Esophagus muscularis mucosa (tissue), 4 donors: ENCODE measurements at places on chromosomes 6 and 20. TPM values are rescaled to one million over a fixed set of nuclear protein-coding genes. Genes with fewer than 3 reads are reported as not detected.
A peak's percentile ranks its signal among the peaks of the same experiment; 100 is the strongest.

DNA sequence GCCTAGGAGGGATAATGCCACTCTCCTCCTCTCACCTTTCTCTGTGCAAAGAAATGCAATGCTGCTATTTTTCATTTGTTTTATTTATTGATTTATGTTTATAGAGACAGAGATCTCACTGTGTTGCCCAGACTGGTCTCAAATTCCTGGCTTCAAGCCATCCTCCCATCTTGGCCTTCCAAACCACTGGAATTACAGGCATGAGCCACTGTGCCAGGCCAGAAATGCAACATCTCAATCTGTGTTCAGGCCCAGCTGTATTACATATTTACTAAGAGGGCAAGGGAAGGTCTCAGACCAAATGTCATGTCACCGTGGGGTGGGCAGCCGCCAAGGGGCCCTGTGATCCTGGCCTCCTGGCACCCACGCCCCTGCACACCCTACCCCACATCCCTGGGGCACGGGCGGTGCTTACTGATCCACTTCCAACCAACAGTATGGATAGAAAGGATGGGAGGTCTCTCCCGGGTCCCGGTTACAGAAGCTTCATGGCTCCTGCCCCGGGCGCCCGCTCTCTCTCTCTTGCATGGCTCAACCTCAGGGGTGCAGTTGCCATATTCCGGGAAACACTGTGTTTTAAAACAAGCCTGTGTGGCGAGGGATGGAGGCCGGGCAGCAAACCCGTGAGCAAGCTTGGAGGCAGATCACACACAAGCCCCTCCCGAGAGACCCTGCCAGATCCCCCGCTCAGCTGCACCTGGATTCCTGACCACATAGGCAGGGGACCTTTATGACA is 111.8 kb downstream of the AGPAT4 start:
- DNase-seq = no peak
- peaks cover 10% of the 10 kb centered on the region for H3K36me3 ChIP-seq
- H3K4me3 ChIP-seq = no peak overlapping the region
- H3K27ac ChIP-seq = no peak overlapping the region

- no peaks in the 10 kb centered on the region for H3K27me3 ChIP-seq
- peaks cover 11% of the 10 kb centered on the region for H3K36me3 ChIP-seq
- H3K4me1 ChIP-seq = peaks cover 80% of the 10 kb centered on the region
- H3K4me3 ChIP-seq = no peak overlapping the region
- no peak overlapping the region for H3K27ac ChIP-seq
Measured at GRCh38 chr6:108675226-108676200, 114.8 kb downstream of the FOXO3 start.

- H3K4me1 ChIP-seq = peaks cover 21% of the 10 kb centered on the region
- H3K27ac ChIP-seq = no peak overlapping the region
- no peak for DNase-seq
- H3K27me3 ChIP-seq = no peaks in the 10 kb centered on the region
- H3K36me3 ChIP-seq = peaks cover 57% of the 10 kb centered on the region
- no peak overlapping the region for H3K4me3 ChIP-seq
Measured at GRCh38 chr20:34940081-34940481, 15.5 kb downstream of the GSS start.

- no peaks in the 10 kb centered on the region for H3K27me3 ChIP-seq
- H3K27ac ChIP-seq = no peak overlapping the region
- no peak overlapping the region for H3K4me3 ChIP-seq
- H3K36me3 ChIP-seq = peaks cover 16% of the 10 kb centered on the region
- no peak for DNase-seq
Measured at GRCh38 chr20:57387463-57387862, 3.7 kb upstream of the RBM38 start.

DNA sequence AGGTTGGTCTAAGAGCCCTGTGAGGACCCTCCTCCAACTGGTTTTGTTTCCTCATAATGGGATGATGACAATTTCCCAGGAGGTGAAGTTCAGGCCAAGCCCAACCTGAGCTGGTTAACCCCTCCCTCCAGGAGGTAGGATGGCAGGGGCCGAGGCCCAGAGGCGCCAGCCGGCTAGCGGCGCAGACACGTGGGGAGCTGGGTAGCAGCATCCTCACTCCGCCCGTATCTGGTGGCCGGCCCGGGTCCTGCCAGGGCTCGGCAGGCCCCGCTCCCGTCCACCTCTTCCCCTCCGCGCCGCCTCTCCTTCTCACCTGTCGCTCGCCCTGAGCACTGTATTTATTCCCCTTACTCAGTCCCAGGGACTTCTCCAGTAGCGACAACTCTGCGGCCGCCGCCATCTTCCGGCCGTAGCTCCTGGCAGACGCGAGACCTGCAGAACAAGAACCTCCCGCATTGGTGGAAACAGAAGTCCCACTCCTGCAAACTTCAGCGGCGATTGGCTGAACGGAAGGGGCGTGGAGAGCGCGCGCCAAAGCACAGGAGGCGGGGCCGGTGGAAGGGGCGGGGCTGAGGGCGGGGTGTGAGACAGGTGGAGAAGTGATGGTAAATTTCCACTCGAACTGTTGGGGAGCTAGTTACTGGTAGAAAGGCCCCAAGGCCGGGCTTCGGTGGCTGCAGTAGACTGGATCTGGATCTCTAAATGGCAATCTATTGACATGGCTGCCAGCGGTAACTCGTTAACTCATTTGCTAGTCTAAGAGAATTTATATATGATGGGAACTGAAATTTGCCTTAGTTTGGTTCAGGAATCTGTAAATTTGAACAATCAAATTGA is at the start of gene EEF1E1:
Gene EEF1E1, minus strand, starts transcription at position 427 of the 837 bp plus-strand sequence. Its CDS starts 27 bp downstream, at position 400.
- H3K4me1 ChIP-seq = peaks cover 21% of the 10 kb centered on the region
- H3K27ac ChIP-seq = peak within 1 kb of the TSS; percentile 73
- H3K36me3 ChIP-seq = no peaks in the 10 kb centered on the region
- peak within 1 kb of the TSS; percentile 86 for H3K4me3 ChIP-seq

Gene TRAPPC3L
- not detected for total RNA-seq

Gene C4A
- 109 TPM for total RNA-seq

Gene ZFP57
- total RNA-seq = 1.2 TPM

DNA sequence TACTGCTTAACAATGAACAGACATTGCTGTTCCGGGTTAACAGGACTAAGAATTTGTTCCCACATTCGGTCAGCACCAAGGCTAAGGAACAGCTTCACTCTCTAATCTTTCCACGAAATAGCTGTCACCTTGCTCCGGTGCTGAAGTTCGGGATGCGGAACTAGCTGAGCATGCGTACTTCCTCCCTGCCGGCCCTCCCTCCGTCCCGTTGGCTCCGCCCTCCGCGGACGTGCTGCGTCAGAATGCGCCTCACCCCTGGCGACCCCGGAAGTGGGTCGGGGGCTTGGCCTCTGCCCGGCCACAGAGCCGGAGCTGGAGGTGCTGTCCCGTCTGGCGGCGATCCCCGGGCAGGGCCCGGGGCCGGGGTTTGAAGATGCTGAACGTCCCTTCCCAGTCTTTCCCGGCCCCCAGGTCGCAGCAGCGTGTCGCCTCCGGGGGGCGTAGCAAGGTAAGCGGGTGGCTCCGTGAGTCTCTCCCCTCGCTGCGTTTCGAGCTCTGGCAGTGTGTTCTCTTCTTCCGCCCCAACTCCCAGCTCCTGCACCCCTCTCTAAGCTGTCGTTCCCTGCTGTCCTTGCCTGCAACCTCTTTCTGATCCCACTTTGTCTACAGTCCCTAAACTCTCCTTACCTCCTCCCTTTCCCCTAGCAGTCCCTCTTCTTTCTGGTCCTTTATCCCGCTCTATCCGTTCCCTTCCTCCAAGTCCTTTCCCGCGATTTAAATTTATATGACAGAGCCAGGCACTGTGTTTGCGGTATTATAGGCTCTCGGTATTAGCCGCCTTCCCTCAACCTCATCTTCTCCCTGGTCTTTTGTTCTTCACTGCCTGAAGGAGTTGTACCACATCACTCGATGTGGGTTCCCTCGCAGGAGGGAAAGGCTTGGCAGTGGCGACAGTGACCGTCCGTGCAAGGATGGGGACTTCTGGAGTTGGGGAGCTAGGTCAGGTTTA is at the start of gene CYB5R4:
Gene CYB5R4, plus strand, starts transcription at position 280 of the 949 bp plus-strand sequence. Its CDS starts 94 bp downstream, at position 374.
- peak; percentile 97 for DNase-seq
- H3K4me3 ChIP-seq = peak within 1 kb of the TSS; percentile 88
- peaks cover 28% of the 10 kb centered on the region for H3K4me1 ChIP-seq
- peak within 1 kb of the TSS; percentile 91 for H3K27ac ChIP-seq
- no peaks in the 10 kb centered on the region for H3K27me3 ChIP-seq
- peaks cover 6% of the 10 kb centered on the region for H3K36me3 ChIP-seq

DNA sequence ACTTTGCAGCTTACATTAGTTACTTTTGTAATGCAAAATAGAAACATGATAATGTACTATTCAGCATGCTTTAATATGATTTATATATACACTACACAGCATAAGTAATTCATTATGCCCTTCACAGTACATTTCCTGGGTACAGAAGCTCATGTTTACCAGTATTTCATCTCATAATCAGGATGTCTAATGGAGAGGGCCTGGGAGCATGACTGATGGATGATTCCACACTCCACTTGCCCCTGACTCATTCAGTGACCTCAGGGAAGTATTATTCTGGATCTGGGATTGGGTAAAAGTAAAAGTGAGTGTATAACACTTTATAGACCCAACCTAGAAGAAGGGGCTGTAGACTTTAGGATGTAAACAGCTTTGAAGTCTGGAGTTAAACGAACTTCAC is 31.4 kb upstream of the BACH2 start:
- DNase-seq = peak; percentile 53
- H3K27ac ChIP-seq = no peak overlapping the region
- H3K36me3 ChIP-seq = no peaks in the 10 kb centered on the region

Gene PXT1
- total RNA-seq = not detected

Gene UNC93A
- total RNA-seq = not detected

DNA sequence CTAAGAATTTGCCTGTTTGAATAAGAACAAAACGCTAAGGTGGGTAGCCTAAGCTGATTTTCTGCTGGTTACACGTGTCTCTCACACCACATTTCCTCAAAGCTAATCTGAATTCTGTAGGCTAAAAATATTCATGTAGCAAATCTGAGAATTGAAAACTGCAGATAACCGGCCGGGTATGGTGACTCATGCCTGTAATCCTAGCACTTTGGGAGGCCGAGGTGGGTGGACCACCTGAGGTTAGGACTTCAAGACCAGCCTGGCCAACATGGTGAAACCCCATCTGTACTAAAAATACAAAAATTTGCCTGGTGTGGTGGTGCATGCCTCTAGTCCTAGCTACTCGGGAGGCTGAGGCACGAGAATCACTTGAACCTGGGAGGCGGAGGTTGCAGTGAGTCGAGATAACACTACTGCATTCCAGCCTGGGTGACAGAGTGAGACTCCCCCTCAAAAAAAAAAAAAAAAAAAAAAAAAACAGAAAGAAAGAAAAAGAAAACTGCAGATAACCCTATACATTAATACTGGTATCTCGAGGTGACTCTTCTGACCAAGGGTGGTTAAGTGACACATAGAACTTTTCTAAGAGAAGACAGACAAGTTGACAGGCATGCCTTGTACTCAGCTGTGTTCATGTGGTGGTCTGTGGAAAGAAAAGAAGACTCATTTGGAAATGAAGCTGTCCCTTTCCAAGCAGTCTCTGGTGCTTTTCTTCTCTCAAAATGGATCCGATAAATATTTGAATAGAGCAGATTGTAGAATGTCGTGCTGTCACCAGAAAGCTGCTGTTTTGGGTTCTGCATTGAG is 24.7 kb upstream of the ASXL1 start:
- no peaks in the 10 kb centered on the region for H3K27me3 ChIP-seq
- no peak for DNase-seq
- no peak overlapping the region for H3K4me3 ChIP-seq
- H3K36me3 ChIP-seq = peaks cover 59% of the 10 kb centered on the region
- no peak overlapping the region for H3K27ac ChIP-seq
- H3K4me1 ChIP-seq = peaks cover 18% of the 10 kb centered on the region

DNA sequence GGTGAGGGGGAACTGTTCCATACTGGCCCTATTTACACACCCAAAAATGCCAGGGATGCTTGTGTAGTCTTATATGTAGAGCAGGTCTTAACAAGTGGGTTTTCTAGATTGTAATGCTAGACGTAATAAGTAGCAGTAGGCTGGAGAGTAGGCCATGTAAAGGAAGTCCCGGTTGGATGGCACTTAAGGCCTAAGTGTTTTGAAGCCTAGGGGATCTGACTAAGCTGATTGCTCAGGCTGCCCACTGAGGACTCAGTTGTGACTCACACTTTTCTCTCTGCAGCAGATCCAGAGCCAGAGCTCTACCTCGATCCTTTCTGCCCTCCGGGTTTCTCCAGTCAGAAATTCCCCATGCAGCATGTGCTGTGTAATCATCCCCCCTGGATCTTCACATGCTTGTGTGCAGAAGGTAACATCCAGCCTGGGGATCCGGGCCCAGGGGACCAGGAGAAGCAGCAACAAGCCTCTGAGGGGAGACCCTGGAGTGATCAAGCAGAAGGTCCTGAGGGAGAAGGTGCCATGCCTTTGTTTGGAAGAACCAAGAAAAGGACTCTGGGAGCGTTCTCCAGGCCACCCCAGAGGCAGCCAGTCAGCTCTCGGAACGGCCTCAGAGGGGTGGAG is 26.6 kb downstream of the ZNF133 start:
- H3K4me3 ChIP-seq = no peak overlapping the region
- no peak overlapping the region for H3K27ac ChIP-seq
- no peaks in the 10 kb centered on the region for H3K4me1 ChIP-seq
- peaks cover 28% of the 10 kb centered on the region for H3K36me3 ChIP-seq
- DNase-seq = no peak

GRCh38 chr6:143401636-143402370 is 48.7 kb downstream of the ADAT2 start:
- H3K4me1 ChIP-seq = peaks cover 5% of the 10 kb centered on the region
- H3K4me3 ChIP-seq = no peak overlapping the region
- no peak for DNase-seq
- H3K27ac ChIP-seq = no peak overlapping the region
- no peaks in the 10 kb centered on the region for H3K36me3 ChIP-seq

DNA sequence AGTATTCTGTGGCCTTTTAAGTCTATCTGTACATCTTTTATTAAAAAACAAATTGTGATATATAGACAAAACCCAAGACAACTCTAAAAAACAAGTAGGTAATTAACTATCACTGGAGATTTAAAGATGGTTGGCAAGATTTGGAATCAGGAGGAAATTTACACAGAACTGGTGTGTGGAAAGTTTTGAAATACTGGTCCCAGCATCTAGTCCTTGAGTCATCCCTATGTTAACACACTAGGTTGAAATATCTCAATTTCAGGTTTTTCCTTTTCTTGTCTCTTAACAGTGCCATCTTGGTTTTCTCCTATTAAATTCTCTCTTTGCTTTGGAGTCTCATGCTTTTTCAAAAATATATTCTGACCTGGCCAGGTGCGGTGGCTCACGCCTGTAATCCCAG is 27.5 kb downstream of the SASH1 start:
- H3K4me3 ChIP-seq = no peak overlapping the region
- peaks cover 64% of the 10 kb centered on the region for H3K4me1 ChIP-seq
- no peak overlapping the region for H3K27ac ChIP-seq
- H3K36me3 ChIP-seq = no peaks in the 10 kb centered on the region
- H3K27me3 ChIP-seq = no peaks in the 10 kb centered on the region

GRCh38 chr6:160952633-160953281 is 38.8 kb upstream of the MAP3K4 start:
- peaks cover 7% of the 10 kb centered on the region for H3K27me3 ChIP-seq
- no peak overlapping the region for H3K4me3 ChIP-seq
- no peak for DNase-seq
- H3K27ac ChIP-seq = no peak overlapping the region
- H3K36me3 ChIP-seq = no peaks in the 10 kb centered on the region

Gene MRPL18
- total RNA-seq = 63.3 TPM

DNA sequence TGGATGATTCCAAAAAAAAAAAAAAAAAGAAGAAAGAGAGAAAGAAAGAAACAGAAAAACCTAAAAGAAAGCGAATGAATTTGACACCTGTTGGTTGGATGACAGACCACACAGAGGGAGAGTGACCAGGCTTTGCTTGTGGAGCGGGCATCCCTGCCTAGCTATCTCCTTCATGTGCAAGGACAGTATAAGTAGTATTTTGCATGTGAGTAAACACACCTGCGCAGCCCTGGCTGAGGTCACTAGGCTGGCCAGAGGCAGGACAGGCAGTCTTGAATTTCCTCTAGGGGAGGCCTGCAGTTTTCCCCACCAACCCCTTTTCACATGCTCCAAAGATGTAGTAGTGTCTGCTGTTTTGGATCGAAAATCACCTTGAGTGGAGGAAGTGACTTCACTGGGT is 126.4 kb downstream of the CCDC170 start:
- no peaks in the 10 kb centered on the region for H3K27me3 ChIP-seq
- no peaks in the 10 kb centered on the region for H3K36me3 ChIP-seq
- DNase-seq = no peak
